Stimulated activated CD4-positive, alpha-beta T cell treated with anti-CD3 and anti-CD28 coated beads, TNF-alpha, amount 100 ng/mL, for 4 hours (primary cell): ENCODE measurements at places on chromosomes 4 and X.
A peak's percentile ranks its signal among the peaks of the same experiment; 100 is the strongest.

- no peak for DNase-seq
These were observed 80.7 kb downstream of the EVC start for GRCh38 chr4:5791654-5792053.

- no peak for DNase-seq
These were observed 153.0 kb downstream of the ASB9 start for GRCh38 chrX:15116900-15117299.

- peak; percentile 35 for DNase-seq
These were observed 77.2 kb upstream of the BCOR start for GRCh38 chrX:40174854-40175510.

- DNase-seq, result no peak
These were observed 22.2 kb downstream of the GUCY1A1 start for GRCh38 chr4:155688860-155689259.

DNA sequence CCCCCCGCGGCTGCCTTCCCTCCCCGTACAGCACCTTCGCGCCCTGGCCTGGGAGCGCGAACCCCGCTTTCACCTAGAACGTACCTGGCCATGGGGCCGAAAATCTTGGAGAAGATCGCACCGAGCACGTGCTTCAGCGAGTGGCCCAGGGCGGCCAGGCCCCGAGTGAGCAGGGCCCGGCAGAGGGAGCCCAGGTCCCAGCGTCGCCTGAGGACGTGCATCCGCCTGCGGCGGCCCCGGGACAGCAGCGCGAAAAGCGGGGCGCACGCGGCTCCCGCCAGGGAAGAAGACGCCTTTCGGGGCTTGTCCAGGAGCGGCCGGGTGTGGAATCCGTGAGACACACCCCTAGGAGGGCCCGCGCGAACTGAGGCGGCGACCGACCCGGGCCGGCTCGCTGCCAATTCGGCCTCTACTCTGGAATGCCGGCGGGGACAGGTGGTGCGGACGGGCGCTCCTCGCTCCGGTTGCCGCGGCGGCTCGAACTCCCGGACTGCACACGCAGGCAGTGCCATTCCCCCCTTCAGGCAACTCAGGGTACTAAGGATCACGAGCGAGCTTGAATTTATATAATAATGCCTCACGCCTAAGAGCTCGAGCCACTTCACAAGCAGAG, at the start of gene HS6ST2:
Gene HS6ST2, minus strand, starts transcription at position 539 of the 613 bp plus-strand sequence.
- DNase-seq, result no peak

DNA sequence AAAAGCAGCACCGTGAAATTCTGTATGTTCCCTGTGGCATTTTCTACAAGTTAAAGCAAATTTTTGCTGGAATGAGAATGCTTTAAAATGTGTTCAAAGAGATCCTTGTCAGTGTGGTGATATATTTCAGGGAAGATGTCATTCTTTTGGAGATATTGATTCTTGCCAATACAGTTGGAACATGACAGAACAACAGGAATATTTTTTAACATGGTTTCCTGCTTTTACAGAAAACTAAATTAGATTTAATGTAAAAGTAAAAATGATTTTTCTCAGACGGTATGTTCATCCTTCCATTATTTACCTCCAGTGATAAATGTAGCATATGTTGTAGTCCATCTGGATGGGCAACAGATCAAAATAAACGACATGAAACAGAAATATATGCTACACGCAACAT, 474.8 kb downstream of the TMA16 start:
- no peak for DNase-seq

- no peak for DNase-seq
These were observed 227.3 kb upstream of the CENPE start for GRCh38 chr4:103425406-103425805.

DNA sequence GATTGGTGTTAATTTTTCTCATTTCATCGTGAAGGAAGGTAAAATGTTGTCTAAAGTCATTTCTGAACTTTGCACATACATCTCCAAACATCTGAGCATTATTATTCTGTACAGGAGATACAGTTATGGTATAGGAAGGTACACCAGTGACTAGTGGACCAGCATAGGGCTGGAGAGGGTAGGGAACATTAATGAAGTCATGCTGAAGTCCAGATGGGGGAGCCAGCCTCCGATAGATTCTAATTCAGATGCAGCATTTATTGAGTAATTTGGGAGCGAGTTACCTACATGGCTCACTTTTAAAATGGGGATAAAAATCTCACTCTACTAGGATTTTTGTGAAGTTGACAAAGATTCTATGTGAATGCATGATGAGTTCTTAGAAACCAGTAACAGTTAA, 34.9 kb downstream of the AMELX start:
- no peak for DNase-seq

DNA sequence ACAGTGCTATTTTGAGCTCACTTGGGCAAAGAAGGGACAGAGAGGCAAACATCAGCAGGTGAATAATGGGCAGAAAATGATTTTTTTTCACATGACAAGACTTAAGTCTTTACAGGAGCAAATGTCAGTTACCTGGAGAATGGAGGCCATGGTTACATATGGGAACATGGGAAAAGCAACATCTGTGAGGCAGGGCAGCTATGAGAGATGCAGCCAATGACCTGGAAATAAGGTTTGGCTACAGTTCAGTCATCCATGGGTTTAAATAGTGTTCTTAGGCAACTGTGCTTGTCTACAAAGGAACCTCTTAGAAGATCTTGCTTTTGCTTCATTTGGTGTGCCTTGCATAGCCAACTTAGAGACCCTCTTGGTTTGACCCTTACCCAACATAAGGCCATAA, 490.2 kb upstream of the LCORL start:
- no peak for DNase-seq

DNA sequence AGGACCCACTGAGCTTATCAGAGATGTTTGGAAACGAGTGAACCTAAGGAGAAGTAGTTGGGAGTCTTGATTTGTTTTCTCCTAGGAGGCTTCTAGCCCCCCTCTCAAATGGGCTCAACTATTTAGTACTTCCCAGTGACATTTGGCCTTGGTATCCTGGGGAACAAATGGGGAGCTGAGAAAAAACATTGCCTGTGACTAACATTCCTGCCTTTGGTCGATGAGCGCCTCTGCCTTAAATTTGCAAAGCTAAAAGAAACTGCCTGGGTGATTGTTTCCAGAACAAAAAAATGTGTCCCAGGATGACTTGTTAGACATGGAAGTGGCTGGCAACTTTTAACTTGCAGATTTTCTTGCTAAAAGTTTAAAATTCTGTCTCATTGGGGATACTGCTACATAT, 58.8 kb upstream of the IGFBP7 start:
- DNase-seq, result no peak

GRCh38 chr4:105568584-105568983, 16.2 kb downstream of the ARHGEF38 start:
- no peak for DNase-seq
